GM23338 (cell line): ENCODE measurements at places on chromosomes 1 and 21. TPM values are rescaled to one million over a fixed set of nuclear protein-coding genes. Genes with fewer than 3 reads are reported as not detected.
A peak's percentile ranks its signal among the peaks of the same experiment; 100 is the strongest.

DNA sequence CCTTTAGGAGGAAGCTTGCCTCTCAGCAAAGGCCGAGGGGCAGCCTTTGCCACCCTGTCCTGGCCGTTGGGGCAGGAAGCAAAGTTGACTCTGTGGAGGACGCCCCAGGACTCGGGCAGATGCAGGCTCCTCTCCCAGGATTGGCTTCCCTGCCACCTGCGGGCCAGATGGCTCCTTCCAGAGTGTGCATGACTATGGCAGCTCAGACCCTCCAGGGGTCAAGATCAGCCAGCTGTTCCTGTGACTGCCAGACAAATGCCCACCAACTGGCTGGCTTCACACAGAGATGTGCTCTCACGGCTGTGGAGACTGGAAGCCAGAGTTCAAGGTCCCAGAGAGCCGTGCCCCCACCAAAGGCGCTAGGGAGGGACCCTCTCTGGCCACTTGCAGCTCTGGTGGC is 87.0 kb upstream of the VAMP3 start:
- no peak for DNase-seq

DNA sequence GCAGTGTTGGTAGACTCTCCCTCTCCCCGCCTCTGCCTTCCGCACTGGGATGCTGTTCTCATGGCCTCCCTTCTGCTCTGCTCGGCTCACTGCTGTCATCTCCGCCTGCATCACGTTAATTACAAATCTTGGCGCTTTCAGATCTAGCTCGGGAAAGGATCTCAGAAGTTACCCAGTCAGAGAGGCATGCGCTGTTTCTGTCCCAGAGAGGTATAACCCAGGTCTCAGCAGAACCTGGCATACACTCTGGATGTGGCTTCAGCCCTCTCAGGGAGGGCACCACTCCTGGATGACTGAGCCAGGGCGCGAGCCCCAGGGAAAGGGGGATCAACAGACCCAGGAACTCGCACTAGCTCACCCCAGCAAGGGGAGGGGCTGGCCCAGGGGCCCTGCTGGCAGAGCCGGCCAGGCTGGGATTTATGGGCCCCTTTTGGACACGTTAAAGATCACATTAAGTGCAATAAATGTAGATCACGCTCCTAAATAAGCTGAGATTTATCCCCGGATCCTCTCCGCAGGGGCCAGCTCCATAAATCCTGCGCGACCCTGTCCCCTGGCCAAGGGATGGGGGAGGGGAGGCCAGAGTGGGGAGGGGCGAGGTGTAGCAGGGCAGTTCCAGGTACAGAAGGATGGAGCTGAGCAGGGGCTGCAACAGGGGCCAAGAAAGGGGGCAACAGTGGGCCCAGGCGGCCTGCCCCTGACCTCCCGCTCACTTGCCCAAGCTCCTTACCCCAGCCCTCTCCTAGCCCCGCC is 101.3 kb upstream of the ZBTB40 start:
- peak; percentile 49 for DNase-seq

The NCDN gene
- 43.1 and 44.2 TPM in 2 replicates for total RNA-seq

The ACKR1 gene
- not detected in 2 replicates for total RNA-seq

The KIF26B gene
- total RNA-seq, result 0.19 and 0.76 TPM in 2 replicates

GRCh38 chr1:175402336-175402735 is 209.8 kb upstream of the KIAA0040 start:
- no peak for DNase-seq

GRCh38 chr1:32736812-32737791 is 34.5 kb upstream of the SYNC start:
- peak; percentile 97 for DNase-seq

The RAB3B gene
- total RNA-seq, result 34.6 and 37.9 TPM in 2 replicates

DNA sequence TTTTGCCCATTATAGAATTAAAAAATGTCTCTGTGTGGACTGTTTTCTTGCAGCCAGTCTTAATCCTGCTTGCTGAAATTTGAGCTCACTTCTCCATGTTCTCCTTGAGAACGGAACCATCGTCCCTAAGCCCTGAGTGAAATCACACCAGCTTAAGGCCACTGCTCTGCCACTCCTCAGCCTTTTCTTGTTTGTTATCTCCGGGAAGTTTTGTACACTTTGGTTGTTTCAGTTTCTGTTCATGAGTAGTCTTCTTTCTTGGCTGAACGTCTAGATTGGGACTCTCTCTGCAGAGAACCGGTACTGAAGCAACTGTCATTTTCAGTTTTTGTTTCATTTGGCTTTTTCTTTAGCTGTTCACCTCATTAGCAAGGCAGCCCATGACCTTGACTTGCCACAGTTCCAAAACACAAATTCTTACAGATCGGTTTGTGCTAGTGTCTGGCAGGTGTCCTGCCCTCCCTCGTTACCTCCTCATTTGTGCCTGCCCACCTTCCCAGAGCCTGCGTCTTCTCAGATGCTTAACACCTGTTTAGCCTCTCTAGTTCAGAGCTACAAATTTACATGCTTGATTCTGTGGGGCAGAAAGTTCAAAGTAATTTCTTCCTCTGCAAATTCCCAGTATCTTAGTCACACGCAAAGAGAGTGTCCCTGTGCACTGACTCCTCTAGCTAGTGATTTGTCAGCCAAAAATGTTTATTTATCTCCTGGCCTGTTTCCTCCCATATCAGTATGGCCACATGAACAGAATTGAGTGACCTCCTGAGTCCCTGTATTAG is 12.4 kb downstream of the PSEN2 start:
- DNase-seq, result no peak

DNA sequence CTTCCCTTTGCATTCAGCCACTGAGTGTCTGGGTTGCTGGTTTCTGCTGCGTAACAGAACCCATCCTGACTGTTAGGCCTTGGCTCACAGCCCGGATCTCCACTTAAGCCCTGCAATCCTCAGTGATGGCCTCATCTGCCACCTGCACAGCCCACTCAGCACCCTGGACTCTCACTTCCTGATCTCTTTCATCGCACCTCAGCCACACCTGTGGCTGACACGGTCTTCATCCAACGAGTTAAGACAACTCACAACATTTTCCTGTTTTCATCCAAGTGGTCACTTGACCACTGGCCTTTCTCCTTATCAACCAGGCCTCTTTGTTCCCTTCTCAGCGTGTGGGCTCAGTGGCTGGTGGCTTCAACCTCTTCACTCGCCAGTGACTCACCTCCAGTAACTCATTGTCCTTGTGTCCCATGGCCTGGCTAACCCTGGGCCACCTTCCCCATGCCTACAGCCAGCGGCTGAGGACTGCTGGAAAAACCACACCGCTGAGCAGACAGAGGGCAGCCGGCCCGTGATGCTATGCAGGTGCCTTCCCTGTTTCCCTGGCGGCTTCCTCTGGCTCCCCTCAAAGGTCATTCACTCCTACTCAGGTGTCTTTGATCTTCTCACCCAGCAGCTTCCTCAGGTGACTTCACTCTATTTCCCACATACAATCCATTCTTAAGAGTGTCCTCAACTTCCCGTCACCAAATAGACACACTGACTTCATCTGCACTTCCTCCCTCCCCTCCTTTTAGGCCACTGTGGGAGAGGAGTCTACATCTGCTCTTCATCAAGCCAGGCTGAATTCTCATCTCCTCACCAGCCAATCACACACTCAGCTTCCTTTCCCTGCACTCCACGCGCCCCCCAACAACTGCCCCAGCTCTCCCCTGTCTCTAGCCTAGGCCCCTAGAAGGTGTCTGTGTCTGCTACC is 19.9 kb upstream of the EDN2 start:
- no peak for DNase-seq

- DNase-seq, result no peak
Observed at GRCh38 chr1:109925159-109925990, 14.7 kb downstream of the CSF1 start.

GRCh38 chr1:54165146-54165545 is 12.3 kb upstream of the CDCP2 start:
- peak; percentile 20 for DNase-seq

The SV2A gene
- 41.7 and 42.5 TPM in 2 replicates for total RNA-seq

DNA sequence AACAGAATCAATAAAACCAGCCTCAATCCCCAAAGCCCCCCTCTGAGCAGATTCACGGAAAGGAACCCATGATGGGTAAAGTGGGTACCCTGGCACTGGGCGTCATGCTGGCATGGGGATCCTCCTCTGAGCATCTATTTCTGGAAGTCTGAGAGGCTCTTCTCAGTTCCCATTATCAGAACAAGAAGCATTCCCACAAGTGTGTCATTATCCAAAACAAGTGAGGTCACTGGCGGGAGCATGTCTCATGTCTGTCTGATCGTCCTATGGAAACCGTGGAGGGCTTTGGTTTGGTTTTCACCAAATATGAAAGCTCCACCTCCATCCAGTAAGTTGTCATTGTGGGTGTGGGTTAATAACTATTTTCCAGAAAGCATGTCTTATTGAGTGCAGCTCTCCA is 70.7 kb downstream of the PGM1 start:
- DNase-seq, result no peak

- no peak for DNase-seq
Observed at GRCh38 chr1:25713961-25714360, 86.0 kb upstream of the SELENON start.
